ENCODE measurements at places on chromosomes 5 and 9.

DNA sequence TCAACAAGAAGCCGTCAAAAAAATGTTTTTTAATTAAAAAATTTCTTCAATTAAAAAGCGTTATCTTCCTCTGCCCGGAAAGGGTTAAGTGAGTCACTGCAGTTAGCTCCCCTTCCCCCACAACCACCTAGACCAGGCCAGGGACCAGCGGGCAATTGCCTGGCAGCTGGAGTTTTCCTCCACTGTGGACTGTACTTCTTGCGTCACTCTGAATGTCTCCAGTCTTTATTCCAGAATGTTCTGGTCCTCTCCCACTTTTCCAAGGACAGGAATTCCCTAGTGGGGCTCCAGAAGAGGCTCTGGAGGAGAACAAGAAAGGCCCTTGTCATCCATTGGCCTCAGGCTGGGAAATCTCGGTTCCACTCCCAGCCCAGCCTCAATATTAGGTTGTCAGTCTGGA, 114.0 kb downstream of the C9orf50 start:
- peak; percentile 70 for DNase-seq

DNA sequence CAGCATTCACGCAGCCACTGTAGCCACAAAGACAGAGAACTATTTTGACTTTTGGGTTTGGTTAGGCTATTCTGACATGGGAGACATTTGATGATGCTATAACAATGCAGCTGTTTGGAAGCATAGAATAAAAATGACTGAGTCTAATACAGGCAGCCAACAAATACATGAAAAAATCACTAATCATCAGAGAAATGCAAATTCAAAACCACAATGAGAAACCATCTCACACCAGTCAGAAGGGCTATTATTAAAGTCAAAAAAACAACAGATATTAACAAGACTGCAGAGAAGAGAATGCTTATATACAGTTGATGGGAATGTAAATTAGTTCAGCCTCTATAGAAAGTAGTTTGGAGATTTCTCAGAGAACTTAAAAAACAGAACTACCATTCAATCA, 107.1 kb upstream of the POC5 start:
- no peak for DNase-seq

- DNase-seq: no peak
These were observed 580.2 kb downstream of the EFNA5 start for GRCh38 chr5:107090506-107090905.

DNA sequence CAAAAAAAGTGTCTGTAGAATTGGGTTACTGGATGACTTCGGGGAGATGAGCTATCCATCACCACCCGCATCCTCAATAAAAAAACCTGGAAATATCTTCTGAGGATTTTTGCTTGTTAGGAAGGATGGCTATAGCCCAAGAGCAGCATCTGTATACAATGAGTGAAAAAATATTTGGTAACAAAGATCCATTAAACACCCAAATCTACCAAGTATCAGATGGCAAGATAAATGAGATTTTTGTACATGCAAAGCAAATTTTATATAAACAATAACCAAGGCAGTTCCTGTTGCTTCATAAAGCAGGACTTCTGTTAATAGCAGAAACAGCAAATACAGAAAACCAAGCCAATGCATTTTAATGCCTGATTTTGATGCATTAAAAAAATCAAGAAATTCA, 166.6 kb downstream of the SLC28A3 start:
- DNase-seq: no peak

DNA sequence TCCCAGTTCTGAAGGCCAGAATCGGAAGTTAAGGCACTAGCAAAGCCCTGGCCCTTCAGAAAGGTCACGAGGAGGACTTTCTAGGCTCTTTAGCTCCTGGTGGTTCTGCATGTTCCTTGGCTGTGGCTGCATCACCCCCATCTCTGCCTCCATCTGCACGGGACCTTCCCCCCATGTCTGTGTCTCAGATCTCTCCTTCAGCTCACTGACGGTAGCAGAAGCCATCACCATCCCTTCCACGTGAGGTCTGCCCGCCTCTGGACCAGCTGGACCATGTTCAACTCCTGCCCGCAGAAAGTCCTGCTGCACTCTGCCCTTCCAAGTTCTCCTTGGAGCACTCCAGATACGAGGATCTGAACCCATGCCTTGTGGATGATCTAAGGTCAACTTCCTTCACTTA, 242.9 kb upstream of the IRX1 start:
- DNase-seq: no peak

DNA sequence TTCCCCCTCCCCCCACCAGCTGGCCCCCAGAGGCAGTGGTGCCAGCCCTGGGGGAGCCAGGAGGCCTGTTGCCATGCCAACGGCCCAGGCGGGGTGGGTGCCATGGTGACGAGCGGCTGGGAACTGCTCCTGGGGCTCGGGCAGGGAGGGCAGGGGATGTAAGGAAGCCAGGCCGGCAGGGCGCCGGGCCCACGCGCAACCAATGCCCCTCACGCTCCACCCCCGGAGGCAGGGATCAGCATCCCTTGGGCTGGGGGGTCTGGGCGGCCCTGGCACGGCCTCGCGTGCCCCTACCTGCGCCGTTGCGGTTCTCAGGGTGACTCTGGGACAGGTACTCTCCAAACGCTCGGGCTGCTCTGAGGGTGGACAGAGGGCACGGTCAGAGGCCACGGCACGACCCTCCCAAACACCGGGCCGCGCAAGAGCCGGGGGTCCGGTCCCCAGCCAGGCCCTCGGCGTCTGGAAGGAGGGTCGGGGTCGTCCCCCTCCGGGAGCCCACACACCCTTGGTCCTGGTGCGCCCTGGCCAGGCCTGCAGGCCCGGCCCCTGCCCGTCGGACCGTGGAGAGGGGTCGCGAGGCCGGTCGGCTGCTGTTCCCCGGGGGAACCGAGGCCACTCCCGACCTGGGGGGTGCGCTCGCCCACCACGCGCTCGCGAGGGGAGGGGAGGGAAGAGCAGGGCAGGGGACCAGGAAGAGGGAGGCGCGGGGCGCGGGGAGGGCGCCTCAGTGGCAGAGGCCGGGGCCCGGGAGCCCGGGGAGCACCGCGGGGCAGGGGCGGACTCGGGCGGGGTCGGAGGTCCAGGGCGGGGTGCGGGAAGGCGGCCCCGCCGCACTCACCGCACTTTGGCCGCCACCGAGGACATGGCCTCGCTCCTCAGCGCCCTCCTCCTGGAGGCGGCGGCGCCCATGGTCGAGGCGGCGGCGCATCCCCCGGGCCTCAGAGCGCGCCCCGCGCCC, 661 bp downstream of the NSMF start:
- no peak for DNase-seq

- no peak for DNase-seq
These were observed 372.8 kb downstream of the NR2F1-AS1 start for GRCh38 chr5:93208141-93208751.

- no peak for DNase-seq
These were observed 1955.5 kb downstream of the MAT2B start for GRCh38 chr5:165460911-165461310.

DNA sequence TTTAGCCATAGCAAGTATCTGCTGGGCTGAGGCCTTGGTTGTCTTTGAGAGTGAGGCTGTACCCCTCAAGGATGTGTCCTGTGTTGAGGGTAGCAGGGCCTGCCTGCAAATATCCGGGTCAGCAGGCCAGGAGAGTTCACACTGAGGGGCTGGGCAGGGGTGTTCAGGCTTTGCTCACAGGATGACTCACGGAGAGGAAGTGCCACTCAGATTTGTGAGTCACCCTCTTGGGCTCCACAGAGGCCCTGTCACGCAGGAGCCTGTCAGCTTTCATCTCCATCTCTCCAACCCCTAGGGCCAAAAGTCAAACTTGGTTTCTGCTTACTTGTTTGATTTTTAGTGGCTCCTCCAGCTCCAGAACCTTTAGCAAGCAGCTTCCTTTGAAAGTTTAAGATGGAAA, 211.5 kb downstream of the SEC61B start:
- peak; percentile 63 for DNase-seq

- DNase-seq: no peak
These were observed 14.9 kb upstream of the PCSK1 start for GRCh38 chr5:96447949-96448348.

DNA sequence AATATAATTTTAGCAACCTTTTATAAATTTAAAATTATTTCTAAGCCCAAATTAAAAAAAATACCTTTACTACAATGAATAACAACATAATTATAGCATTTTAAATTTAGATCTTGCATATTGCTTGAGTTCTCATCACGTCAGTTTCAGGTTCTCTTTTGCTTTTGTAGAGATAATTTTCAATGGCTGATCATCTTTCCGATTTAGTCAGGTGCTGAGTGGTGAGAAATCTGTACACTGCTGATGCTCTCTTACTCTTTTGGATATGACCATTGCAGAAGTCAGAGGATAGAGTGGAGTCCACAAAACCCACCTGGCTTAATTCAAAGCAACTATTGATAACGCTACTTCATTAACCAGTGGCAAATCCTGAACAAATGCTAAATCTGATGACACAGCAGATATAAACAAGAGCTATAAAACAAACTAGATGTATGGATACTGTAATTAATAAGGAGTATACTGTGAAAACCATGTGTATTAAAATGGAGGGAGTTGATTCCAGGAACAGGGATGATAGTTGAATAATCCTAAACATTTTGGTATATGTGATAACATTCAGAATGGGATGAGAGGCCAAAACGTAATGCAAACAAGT, 394.8 kb downstream of the CSNK1G3 start:
- DNase-seq: no peak

DNA sequence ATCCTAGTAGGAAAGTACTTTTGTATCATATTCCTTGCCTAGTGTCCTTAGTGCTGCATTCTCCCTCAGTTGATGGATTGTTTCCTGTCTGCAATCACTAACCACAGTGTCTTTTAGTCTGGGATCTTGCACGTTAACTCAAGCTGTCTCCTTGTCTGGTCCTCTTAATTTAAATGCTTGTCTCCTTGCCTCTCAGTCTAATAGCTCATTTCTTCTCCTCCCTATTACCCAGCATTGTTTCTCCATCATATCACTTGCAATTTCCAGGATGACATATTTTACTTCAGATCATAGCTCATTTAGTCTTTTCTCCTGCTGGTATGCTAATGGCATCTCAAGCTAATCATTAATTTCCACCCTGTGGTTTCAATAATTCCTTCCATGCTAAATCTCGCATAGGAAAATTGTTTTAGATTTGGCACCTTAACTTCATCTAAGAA, 2052.0 kb upstream of the C9orf72 start:
- DNase-seq: peak; percentile 54

DNA sequence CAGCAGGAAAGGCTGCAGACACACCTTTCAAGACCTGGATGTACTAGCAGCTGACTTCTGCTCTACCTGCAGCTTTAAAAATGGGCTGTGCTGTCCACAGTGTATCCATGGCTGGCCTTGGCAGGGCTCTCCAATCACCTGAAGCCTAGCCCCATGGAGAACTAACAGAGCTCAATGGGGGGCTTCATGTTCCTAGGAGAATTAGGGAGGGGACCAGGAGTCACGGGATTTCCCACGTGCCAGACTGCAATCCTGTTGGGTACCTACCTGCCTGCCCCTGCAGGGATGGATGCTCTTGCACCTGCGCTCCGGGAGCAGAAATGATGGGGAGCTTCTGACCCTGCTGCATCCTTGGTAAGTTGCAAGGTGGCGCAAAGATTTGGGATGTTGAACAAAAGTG, 462.1 kb downstream of the ICE1 start:
- DNase-seq: no peak

Data from fibroblast of pulmonary artery (primary cell).